CD4-positive, alpha-beta T cell treated with Interleukin-15 for 4 hours (primary cell): ENCODE measurements at places on chromosomes 5 and 9.
A peak's percentile ranks its signal among the peaks of the same experiment; 100 is the strongest.

GRCh38 chr9:133535306-133535877, 888 bp downstream of the ADAMTSL2 start:
- no peak for DNase-seq

- DNase-seq = no peak
Measured at GRCh38 chr9:95103871-95104580, 213.5 kb downstream of the FANCC start.

DNA sequence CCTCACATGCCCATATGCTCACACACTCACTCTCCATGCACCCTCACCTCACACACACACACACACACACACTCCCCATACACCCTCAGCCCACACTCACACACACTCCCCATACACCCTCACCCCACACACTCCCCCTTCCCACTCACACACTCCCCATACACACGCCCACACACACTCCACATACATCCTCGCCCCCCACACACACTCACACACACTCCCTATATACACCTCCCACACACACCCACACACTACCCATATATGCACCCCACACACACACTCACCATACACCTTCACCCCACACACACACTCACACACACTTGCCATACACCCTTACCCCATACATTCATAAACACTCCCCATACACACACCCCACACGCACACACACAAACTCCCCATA, 550.7 kb upstream of the DAP start:
- DNase-seq = no peak

DNA sequence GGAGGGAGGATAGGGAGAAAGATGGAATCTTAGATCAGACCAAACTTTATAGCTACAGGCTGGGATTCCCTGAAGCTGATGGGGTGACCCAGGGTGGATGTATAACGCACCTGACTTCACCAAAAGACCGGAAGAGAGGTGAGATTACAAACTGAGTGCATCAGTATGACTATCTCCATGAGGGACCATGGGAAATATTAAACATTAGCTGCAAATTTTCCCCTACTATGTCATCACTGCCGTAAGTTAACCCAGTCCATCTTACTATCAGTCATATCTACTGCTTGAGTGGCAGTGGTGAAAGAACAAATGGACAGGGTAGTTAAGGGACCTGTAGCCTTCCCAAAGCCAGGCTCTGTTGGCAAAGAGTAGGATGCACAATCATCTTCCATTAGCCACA, 368.3 kb downstream of the EFNA5 start:
- no peak for DNase-seq

GRCh38 chr5:1763548-1763911, 36.1 kb downstream of the MRPL36 start:
- peak; percentile 30 for DNase-seq

GRCh38 chr9:105236261-105236660, 8.2 kb upstream of the SLC44A1 start:
- DNase-seq = no peak

- DNase-seq = no peak
Measured at GRCh38 chr9:134273647-134274046, 52.6 kb upstream of the RXRA start.

GRCh38 chr5:141680751-141681201, 1.3 kb downstream of the ARAP3 start:
- DNase-seq = no peak

- no peak for DNase-seq
Measured at GRCh38 chr9:97854696-97855485, 1.9 kb downstream of the FOXE1 start.

GRCh38 chr9:85397005-85397404, 344.7 kb downstream of the AGTPBP1 start:
- no peak for DNase-seq

GRCh38 chr9:32344551-32345182, 39.8 kb upstream of the ACO1 start:
- no peak for DNase-seq

- no peak for DNase-seq
Measured at GRCh38 chr5:131641494-131641893, 6.5 kb upstream of the RAPGEF6 start.

DNA sequence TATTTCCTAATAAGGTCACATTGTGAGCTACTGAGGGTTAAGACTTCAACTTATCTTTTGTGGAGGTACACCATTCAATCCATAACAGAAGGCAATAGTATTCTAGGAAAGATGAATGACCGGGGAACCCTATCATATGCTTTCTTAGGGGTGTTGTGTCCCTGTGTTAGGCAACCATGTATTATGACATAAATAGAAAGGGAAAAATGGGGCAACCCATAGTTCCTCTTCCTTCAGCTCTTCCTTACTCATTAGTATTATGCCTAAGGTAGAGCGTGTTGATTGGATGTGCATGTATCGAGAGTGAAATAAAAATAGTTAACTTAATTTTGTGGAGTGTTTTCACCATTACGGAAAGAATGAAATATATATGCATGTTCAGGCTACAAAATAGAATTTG, 6.0 kb upstream of the CCNJL start:
- no peak for DNase-seq

DNA sequence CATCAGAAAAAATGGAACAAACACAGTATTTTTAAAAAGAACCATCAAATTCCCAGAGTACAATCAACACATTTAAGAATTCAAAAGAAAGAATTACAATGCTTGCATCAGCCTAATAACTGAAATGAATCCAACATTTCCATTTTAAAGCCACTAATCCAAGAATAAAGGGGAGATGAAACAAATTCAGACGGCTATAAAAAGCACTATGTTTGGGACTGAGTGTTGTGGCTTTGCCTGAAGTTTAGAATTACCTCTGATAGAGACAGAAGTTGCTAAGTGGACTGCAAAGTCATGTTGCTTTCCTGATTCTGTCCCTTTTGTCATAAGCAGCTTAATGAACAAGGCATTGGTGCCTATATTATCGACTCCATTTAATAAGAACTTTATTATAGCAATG, 135.4 kb upstream of the RGMB start:
- DNase-seq = no peak

DNA sequence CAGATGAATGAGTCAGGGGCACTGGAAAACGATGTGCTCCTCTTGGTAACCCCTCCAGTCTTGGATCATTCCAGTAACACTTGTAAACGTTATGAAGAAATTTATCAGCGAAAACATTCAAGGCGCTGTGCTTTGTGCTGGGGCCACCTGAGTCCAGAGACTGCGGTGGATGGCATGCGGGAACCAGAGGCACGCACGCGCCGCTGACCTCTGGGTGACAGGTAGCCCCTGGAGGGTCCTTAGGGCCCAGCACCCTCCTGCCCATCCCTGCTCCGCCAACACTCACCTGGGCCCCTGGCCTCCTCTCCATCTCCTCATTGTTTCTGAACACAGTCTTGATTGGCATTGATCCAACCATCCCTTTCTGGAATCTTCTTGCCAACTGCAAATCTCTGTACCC, 86.9 kb downstream of the DAP start:
- DNase-seq = no peak

GRCh38 chr5:88518131-88519016, 249.7 kb upstream of the TMEM161B start:
- DNase-seq = no peak

DNA sequence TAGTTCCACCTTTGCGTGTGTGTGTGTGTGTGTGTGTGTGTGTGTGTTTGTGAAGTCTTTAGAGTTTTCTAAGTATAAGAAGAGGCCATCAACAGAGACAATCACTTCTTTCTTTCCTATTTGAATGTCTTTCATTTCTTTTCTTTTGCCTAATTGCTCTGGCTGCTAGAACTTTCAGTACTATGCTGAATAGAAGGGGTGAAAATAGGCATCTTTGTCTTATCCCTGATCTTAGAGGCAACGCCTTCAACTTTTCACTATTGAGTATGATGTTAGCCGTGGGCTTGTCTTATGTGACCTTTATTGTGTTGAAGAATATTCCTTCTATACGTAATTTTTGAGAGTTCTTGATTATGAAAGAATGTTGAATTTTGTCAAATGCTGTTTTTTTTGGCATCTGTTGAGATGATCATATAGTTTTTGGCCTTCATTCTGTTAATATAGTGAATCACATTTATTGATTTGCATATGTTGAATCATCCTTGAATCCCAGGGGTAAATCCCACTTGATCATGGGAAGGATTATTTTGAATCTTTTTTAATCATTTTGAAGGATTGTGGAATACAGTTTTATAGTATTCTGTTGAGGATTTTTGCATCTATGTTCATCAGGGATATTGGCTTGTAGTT, 134.8 kb upstream of the CD180 start:
- DNase-seq = no peak

GRCh38 chr5:151173711-151174611, 16.4 kb upstream of the ANXA6 start:
- no peak for DNase-seq

GRCh38 chr9:106481013-106481609, 381.9 kb upstream of the ZNF462 start:
- DNase-seq = no peak

DNA sequence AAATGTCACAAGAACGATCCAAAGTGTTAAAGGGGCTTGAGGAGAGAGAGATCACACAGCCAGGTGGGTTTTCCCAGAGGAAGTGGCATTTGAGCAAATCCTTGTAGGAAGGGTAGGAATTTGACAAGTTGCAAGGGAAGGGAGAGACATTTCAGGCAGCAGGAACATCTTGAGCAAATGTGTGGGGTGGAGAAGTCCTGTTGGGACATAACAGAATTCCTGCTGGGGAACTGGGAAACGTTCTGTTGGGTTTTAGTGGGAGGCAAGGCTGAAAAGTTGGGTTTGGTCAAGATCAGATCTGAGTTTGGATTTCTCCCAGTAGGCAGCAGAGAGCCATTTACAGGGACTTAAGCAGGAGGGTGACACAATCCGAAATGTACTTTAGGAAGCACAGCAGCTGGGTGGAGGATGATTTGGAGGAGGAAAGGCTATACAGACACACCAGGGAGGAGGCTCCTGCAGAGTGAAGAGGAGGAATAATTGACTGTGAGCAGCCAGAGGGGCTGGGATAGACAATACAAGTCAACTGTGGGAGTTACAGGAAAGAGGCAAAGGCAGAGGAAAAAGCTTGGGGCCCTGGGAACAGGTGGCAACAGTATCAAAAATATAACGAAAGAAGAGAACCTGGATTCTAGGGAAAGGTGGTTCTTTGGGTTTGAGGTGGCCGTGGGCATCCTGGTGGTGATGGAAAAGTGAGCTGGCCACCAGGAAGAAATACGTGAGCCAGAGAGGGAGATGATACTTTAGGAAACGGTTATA, 3.1 kb upstream of the ZSWIM6 start:
- DNase-seq = no peak

GRCh38 chr5:120139039-120139438, 325.1 kb upstream of the PRR16 start:
- no peak for DNase-seq

GRCh38 chr5:59171131-59171530, 588.3 kb downstream of the RAB3C start:
- DNase-seq = no peak

DNA sequence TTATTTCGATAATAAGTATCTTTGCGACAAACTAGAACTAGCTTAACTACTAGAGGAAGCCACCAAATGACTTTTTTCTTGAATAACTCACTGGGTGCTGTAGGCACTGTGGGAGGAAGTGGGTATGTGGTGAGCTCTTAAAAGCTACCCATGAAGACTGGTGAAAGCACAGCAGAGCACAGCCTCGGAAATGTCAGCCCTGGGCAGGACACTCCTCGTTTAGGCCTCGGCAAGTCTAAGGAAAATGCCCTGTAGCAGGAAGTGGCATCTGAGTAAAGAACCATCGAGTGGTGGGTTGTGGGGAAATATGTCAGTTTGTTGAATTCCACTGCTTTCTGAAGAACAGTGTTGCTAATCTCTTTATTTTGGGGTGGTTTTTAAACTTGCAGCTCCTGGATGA, 44.0 kb upstream of the NCS1 start:
- DNase-seq = peak; percentile 85

DNA sequence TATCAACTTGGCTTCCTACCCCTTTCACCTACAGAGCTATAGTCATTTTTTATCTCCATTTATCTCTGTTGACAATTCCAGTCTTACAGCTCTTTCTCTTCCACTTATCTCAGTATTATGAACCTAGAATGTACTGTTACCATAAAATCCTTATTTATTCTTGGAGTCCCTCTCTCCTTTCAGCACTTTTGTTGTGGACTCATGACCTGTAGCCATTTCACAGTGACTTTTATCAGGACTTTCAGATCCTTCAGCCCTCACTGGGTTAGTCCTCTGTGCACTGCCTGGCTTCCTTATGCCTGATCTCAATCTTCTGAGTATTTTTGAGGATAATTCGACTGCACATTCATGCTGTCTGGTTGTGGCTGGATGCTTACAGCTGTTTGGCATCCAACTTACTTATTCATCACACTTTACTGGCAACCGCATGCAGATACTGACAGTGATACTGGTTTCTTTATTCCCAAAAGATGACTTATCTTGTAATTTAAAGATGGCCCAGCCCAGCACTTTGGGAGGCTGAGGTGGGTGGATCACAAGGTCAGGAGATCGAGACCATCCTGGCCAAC, 293.3 kb downstream of the MAN2A1 start:
- no peak for DNase-seq

DNA sequence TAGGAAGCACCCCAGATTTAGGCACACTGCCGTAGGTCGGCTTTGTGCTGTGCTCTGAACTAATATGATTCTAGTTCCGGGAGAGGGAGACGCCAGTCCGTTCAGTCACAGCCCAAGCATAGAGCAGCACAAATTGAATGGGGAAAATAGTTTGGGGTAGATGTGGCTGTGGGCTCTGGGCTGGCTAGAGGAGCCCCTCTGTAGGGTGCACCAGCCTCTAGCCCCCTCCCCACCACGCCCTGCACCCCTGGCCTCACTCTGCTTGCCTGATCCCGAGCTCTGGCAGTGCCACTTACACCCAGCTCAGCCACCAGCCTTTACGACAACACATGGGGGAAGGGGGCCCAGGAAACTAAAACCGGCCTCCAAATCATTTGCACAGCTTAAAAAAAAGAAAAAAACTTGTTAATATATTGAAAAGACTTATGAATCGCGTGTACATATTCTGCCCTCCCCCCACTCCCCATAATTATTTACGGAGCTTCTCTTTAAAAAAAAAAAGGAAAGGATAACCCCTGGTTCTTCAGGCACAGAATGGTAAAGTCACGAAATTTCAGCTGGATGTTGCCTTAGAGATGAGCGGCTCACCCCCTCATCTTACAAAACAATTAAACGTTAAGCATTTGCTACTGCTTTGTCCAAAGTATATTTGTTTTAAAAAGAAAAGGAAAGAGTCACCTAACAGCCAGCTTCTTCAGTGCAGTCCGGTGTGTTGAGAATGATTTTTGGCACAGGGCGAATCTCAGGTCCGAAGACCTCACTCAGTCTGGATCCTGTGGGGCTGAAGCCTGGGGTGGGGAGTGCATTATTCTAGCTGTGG, 3.5 kb downstream of the LMX1B start:
- DNase-seq = no peak

GRCh38 chr5:126461838-126462237, 38.6 kb downstream of the GRAMD2B start:
- DNase-seq = no peak
